ENCODE measurements at places on chromosomes 3 and 15.

DNA sequence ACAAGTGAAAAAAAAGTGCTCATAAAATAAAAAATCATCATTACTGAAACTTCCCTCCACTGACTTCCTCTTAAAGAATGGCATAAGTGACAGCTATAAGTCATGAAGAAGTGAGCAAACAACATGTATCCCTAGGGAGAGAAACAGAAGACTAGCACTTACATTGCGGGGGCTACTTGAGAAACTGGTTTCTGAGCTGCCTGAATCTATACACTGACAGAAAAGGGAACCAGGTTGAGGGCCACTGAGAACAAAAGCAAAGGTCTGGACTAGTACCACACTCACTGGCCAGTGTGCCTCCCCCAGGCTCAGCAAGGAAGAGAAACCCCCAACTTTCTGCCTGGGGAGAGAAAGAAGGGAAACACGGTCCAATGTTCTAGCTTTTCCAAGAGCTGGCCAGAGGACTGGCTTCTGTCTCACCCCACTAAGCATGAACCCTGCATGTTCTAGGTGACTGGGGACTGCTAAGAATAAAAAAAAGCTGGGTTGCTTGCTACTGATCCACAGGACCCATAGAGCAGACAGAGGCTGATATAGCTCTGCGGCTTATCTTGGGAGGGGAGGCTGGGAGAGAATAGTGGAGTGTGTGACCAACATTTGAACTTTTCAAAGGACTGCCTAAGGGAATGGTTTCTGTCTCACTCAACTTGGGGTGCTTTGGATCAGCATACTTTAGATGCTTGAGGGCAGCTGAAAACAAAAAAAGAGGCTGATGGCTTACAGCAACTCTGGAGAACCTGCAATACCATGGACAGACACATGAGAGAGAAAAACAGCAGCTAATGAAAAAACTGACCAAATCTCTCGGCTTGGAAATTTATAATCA, 8.1 kb downstream of the RAD18 start:
- no peak for DNase-seq

DNA sequence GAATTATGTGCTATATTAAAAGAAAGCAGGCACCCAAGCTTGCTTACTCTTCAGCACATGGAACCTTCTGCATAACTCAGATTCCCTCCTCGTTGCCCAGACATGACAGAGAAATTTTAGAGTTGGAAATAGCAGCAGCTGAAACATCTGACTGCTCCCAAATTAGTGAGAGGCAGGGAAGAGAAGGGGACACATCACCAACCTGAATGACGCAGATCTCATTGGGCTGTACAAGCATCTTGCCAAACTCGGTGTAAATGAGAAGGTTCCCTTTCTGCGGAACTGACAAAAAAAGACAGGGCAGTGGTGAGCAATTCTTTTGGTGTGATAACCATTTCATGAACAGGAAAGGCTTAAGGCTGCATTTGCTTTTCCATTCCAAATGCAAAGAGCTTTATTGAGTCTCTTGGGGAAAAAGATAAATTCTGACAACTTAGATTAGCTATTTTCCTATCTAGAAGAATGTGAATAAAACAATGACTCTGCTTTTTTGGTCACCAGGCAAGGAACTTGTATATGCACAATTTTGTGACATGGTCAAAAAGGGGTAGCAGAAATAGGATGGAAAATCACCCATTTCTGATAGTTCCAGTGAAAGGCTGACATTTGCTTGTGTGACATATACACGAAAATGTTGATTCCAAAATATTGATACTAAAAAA, 35.1 kb downstream of the HGD start:
- no peak for DNase-seq

DNA sequence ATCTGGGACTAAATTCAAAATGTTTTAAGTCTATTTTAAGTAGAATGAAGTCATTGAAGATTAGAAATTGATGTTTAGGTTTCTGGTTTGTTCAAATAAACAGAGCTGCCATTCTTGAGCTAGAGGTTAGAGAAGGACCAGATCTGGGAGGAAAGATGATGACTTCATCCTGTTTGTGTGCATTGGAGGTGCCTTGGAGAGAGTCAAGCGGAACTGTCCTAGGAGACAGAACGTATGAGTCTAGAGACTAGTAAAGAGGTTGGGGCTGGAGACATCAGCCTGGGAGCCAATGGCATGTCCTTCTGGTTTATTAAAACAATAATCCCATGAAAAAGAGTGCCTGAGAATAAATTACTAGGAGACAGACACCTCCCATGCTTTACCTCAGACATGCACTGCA, 303.4 kb downstream of the KBTBD8 start:
- no peak for DNase-seq

- no peak for DNase-seq
These were observed 933 bp downstream of the DZIP1L start for GRCh38 chr3:138114431-138114918.

DNA sequence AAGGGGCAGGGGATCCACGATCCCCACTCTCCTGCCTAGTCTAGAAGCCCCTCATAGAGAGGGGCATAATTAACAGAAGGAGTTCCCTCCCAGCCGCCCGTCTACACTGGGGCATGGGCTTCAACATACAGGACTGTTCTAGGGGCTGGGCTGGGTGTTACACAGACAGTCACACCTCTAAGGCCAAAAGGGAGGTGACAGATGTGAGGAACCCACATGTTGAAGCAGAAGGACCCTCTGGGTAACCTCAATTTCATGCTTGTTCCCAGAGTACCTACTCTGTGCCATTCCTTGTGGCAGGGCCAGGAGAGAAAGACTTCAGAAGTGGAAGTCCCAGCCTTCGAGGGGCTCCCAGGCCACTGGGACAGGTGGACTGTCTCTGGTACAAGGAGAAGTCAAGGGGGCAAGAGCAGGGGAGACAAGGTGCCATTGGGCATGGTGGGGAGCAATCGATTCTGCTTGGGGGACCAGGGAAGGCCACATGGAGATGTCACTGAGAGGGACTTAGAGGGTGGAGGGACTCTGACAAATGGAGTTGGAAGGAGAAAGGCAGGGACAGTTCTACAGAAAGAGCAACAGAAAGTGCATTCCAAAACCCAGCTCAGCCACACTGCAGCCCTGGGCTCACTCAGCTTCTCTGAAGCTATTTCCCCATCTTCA, 71.3 kb downstream of the CPN2 start:
- no peak for DNase-seq
